MG63 (cell line): ENCODE measurements at places on chromosomes 16 and 17. TPM values are rescaled to one million over a fixed set of nuclear protein-coding genes. Genes with fewer than 3 reads are reported as not detected.

GRCh38 chr16:17129971-17130370, 340.8 kb downstream of the XYLT1 start:
- no peak for DNase-seq

DNA sequence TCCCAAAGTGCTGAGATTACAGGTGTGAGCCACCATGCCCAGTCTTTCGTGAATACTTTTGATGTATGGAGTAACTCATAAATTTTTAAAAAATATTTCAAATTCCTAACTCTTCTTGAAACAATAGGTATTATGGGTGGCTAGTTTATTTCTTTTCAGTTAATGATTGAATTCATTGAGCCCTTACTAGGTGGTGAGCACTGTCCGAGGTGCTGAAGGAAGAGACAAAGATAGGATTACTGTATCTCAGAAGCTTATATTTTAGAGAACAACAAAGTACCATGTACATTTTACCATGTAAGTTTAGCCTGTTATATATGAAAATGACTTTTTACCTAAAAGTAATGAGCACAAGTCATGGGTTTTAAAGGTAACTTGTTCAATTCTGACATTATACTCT, 418.3 kb downstream of the NPIPA7 start:
- DNase-seq = no peak

Gene RNF43
- not detected in 2 replicates for total RNA-seq

Gene TEKT3
- total RNA-seq = not detected in 2 replicates

Gene SMIM5
- total RNA-seq = 0.69 TPM in 1 of 2 replicates, not detected in the other

DNA sequence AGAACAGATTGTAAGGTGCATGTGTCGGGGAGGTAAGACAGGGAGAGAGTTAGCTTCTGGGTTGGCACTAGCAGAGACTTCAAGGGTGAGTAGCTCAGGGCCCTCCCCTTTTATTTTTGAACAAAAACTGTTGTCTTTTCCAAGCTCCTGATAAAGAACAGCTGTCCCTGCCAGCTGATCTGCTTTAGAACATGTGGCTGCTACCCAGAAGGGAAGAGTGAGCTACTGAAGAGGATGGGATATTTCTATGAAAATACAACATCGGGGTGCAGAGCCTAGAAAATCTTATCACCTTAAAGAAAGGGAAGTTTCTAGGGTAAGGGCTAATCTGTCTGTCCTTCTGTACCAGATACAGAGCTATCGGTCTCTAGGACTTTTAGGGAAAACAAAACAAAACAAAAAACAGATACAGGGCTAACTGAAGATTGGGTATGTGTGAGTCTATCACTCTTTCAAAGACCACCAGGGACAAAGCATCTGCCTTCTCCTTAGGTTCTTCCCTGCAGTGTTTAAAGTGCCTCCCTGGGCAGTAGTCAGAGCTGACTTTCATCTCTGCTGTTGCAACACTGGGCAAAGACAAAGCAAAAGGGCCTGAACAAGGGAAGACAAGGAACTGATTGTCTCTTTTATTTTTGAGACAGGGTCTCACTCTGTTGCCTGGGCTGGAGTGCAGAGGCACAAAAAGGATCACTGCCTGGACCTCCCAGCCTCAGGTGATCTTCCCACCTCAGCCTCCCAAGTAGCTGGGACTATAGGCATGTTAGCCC, 5.0 kb upstream of the DHRS13 start:
- no peak for DNase-seq

DNA sequence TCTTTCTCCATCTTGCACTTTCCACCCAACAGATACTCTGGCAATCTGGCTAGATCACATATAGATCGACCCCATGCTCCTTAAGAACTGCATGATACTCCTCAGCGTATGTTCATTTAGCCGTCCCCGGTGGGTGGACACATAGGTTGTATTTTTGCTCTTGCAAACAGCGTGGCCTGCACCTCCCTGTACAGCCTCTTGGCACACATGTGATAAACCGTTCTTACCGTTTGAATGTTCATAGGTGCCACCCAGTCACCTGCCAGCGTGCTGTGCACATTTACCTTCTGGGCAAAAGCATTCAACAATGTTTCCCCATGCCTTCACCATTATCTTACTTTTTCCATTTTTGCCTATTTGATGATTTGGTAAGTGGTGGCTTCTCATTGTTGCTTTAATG, 6.2 kb downstream of the TNP2 start:
- no peak for DNase-seq

Gene SEZ6
- not detected in 2 replicates for total RNA-seq

GRCh38 chr16:73547552-73548403, 499.9 kb upstream of the ZFHX3 start:
- no peak for DNase-seq

Gene DHRS7C
- not detected in 2 replicates for total RNA-seq

GRCh38 chr17:7250695-7251627, 573 bp downstream of the CTDNEP1 start:
- no peak for DNase-seq

DNA sequence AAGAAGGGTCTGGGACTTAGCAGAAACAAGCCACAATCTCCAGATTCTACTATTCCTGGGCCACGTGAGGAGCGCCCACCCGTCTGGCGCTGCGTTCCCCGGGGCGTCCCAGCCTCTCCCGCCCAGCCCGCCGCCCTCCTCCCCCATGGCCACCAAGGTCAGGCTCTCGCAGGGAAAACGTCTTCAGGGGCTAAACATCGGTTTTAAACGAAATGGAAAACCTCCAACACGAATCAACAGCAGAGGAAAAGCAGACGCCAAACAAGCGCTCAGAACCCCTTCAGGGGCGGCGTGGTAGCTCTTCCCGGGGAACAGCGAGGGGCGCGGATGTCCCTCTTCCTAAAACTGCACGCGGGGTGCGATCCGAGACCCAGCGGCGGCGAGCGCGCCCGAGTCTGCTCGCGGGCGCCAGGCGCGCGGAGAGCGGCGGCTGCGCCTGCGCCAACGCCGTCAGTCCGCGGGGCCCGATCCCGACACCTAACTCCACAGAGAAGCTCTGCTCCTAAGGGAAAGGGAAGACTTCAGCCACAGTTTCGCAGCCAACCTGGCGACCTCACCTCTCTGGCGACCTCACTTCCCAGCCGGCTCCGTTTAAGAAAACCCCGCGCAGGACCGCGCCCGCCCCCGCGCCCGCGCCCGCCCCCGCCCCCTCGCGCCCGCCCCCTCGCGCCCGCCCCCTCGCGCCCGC, 505 bp upstream of the COG1 start:
- DNase-seq = peak; percentile 80

Gene TSPOAP1
- 7.0 and 31.1 TPM in 2 replicates for total RNA-seq

Gene P2RX1
- not detected in 2 replicates for total RNA-seq

Gene OR3A3
- not detected in 2 replicates for total RNA-seq
